ENCODE measurements at places on chromosomes 4 and X.

DNA sequence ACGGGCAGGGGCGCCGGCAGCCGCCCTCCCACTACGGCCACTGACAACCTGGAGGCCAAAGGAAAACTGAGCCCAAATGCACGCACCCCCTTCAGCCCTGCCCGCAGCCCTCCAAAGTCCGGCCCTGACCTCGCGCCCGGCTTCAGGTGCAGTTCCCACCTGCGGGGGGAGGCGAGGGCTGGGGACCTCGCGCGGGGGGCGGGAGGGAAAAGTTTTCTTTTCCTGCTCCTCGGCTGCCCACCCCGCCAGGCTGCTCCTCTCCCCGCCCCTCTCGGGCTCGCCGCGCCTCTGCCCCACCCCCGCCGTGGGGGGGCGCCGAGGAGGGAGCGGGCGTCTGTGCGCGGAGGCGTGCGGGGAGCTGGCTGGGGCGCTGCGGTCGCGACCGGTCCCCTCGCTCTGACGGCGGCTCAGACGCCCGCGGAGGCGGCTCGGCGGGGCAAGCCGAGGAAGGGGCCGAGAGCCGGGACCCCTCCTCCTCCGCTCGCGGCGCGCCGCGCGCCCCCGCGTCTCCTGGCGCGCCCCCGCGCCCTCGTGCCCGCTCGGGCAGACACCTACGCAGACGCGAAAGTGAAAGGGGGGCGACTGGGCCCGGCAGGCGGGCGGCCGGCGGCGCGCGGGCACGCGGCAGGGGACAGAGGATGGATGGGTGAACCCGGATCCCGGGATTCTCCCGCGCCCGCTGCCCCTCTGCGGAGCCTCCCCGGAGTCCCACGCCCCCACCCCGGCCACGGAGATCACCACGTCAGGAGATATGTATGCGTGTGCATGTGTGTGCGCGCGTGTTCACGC, 3.1 kb upstream of the NR3C2 start:
- DNase-seq = no peak

GRCh38 chrX:133706890-133707289, 278.5 kb downstream of the GPC3 start:
- no peak for DNase-seq

- DNase-seq = peak; percentile 72
Observed at GRCh38 chr4:77007358-77008230, 58.0 kb downstream of the SEPTIN11 start.

GRCh38 chr4:102620697-102621497, 119.7 kb downstream of the NFKB1 start:
- peak; percentile 90 for DNase-seq

DNA sequence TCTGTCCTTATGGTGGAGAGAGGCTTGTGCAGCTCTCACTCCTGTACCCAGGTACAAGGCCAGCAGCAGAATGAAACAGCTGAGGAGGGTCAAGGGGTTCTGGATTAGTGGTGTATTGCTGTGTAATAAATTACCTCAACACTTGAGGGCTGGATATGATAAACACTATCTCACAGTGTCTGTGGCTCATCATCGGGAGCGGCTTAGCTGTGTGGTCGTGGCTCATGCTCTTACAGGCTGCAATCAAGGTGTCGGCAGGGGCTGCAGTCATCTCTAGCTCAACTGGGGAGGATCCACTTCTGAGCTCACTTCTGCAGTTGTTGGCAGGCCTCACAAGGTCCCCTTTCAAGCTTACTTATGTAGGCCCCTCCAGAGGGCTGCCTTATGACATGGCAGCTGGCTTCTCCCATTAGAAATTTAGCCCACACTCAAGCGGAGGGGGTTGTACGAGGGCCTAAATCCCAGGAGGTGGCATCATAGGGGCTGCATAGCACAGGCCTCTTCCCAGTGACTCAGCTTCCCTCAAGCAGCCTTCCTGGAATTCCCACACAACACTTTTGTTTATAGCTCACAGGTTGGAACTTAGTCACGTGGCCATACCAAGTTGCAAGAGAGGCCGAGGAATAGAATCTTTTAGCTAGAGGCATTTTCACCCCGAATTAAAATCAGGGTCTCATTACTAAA, 148.2 kb upstream of the RPS6KA3 start:
- peak; percentile 67 for DNase-seq

DNA sequence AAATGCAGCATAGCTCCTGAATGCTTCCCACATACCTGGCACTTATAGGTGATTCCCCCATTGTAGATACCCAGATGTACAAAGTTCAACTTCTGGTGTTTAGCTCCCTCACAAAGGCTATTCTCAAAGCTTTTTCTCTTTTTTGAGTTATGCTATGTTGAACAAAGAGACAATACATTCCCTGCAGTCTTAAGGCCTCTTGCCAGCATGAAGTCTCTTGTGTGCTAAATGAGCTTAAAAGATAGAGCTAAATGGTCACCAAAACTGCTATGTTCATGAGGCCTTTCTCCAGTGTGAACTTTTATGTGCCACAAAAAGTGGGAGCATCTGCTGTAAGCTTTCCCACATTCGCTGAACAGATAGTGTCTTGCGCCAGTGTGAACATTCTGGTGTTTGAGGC, 111.2 kb upstream of the TMEM47 start:
- DNase-seq = no peak

- DNase-seq = no peak
Observed at GRCh38 chr4:174047363-174047762, 236.1 kb downstream of the FBXO8 start.

GRCh38 chrX:103729015-103729414, 18.3 kb downstream of the TMEM31 start:
- no peak for DNase-seq

GRCh38 chrX:139018436-139018835, 306.9 kb upstream of the FGF13 start:
- no peak for DNase-seq

DNA sequence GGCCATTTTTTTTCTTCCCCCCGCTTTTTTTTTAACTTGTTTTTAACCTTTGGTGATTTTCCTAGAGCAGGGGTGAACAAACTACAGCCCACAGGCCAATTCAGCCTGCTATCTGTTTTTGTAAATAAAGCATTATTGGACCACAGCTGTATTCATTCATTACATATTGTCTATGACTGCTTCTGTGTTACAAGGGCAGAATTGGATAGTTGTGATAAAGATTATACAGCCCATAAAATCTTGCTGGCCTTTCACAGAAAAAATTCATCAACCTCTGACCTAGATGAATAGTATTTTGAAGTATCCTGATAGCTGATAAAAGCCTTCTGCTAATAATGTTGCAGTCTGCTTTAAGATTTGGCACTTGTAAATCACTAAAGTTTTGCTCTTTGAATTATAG, 63.4 kb downstream of the SMAD1 start:
- no peak for DNase-seq

DNA sequence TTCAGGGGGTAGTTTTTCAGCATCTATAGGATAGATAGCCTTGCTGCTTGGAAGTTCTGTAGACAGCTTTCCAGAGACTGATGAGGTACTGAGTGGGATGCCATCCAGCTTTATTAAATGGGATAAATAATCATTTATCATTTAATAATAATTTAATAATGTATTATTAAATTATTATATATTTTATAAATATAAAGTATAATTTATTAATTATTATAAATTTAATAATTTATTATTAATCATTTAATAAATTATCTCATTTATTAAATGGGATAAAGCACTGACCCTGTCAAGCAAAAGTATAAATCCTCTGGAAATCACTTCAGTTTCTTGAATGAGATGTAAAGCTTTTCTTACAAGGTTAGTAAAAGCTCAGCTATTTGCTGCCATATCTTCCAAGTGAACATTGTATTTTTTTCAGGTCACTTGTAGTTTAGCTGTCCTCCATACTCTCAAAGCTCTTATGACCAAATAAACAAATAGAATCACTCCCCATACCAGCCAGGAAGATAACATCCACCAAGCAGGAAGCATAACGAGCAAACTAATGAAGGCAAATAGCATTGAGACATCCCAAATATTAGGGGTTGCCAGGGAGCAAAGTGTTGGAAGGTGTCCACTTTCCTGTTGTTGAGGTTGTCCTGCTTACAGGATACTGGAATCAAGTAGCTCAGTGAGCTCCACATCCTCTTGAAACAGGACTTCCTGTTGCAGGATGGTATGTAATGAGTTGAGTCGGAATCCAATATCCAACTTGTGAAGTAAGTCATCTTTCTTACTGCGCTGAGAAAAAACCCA, 88.9 kb downstream of the ZNF674 start:
- DNase-seq = peak; percentile 0

DNA sequence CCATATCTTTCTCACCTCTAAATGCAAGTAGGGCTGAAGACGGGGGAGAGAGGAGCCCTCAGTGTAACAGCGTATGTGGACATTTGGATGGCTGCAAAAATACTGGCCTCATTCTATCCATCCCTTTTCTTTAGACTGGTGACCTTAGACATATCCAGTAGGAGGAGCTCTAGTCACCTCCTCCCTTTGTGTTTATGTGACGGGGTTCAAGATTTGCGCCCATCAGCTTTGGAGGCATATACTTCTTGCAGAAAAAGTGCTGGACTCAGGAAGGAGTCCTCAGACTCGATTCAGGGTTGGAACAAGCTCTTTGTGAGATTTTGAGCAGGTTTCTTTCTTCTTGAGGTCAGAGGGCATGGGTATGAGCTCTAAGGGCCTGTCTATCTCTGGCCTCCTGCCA, 86.2 kb downstream of the MAMLD1 start:
- DNase-seq = no peak

DNA sequence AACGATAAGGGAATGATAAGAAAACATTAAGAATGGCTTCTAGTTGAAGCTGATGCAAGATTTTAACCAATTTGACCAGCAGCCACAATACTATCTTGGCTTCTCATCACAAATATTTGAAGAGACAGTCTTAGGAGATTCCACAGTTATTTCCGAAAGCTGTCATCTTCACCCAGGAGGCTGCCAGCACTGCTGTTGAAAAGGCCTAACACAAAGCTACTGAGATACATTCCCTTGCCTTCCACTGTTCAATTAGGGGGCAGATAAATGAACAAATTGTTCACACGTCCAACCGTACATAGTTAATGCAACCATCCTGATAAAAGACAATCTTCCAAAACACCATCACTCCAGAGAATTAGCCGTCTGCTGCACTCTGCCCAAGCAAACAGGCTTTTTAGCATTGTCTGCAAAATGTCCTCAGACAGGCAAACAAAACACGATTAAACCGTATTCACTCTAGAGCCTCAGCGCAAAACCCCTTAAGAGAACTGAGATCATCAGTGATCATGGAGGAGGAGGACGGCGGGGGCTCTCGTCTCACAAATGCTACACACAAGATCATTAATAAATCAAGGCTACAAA, 189.8 kb upstream of the PSAPL1 start:
- peak; percentile 15 for DNase-seq

GRCh38 chr4:175380841-175381240, 431.2 kb downstream of the GPM6A start:
- no peak for DNase-seq

GRCh38 chrX:11447418-11447817, 154.2 kb downstream of the AMELX start:
- peak; percentile 36 for DNase-seq

- DNase-seq = no peak
Observed at GRCh38 chrX:118990512-118991227, 16.3 kb downstream of the LONRF3 start.

GRCh38 chr4:8319731-8320385, 50.3 kb downstream of the HTRA3 start:
- DNase-seq = no peak

GRCh38 chr4:110518889-110519490, 43.0 kb downstream of the ENPEP start:
- peak; percentile 18 for DNase-seq

GRCh38 chr4:174578366-174578765, 56.1 kb upstream of the HPGD start:
- DNase-seq = peak; percentile 59

- DNase-seq = no peak
Observed at GRCh38 chr4:98656886-98657285, 1.5 kb downstream of the TSPAN5 start.

DNA sequence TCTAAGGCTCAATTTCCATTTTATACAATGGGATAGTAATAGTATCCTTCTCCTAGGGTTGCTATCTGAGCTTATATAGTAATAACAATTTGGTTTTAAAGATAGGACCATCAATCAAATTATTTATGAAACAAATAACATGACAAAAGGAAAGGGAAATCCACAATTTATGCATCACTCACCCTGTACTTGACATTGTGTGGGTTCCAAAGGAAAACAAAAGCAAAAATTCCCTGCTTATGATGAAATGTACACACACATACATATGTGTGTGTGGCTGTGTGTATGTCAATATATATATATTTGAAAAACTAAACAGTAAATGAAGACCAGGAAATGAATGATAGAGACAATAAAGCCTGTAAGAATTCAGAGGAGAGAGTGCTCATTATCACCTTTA, 2.9 kb upstream of the TNIP3 start:
- no peak for DNase-seq

DNA sequence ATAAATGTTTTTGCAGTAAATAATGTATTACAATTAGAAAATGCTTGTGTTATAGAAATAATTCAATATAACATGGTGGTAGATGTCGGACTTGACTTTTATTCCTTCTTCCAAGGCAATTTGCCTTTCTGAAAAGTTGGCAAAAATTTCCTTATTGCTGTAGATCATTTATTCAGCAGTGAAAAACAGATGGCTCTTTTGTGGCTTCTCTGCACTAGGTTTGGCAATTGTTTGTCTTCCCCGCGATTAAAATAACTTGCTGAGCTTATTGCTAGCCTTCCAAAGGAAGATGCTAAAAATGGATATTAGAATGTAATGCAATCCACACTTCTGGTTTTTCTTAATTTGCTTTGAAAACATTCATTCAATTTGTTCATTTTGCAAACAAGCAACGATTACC, 1977.9 kb upstream of the ADGRL3 start:
- DNase-seq = no peak

GRCh38 chrX:49106930-49107329, 16.6 kb downstream of the GPKOW start:
- DNase-seq = peak; percentile 23

DNA sequence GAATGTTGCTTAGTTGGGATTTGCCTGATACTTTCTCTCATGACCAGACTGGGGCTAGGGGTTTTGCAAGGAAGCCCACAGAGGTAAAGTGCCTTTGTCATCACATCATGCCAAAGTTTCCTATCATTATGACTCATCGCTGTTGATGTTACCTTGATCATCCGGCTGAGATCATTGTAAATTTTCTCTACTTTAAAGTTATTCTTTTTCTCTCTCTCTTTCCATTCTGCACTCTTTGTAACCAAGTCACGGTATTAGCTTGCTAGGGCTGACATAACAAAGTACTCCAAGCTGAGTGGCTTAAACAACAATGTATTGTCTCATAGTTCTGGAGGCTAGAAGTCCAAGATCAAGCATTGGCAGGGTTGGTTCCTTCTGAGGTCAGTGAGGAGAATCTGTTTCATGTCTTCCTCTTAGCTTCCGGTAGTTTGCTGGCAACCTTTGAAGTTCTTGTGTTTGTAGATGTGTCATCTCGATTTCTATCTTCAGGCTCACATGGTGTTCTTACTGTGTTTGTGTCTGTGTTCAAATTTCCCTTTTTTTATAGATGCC, 113.0 kb downstream of the DTHD1 start:
- DNase-seq = no peak

DNA sequence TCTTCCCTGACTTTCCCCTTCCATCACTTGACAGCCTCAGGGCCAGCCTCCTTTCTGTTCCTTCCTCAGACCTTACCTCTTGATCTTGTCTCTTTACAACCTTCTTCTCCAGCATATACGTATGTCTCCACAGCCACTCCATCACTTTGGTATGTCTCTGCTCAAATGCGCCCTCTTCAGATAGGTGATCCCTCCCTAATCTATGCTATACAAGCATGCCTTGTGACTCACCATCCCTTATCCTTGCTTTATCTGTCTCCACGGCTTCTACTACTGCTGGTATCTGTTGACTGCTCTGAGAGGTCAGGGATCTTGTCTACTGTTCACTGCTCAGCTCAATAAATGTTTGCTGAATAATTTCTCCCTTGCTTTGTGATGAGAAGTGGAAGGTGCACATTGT, 9.0 kb downstream of the ARAP2 start:
- DNase-seq = peak; percentile 1

- no peak for DNase-seq
Observed at GRCh38 chr4:117447925-117448324, 362.5 kb upstream of the TRAM1L1 start.
